ENCODE measurements at places on chromosomes 4 and X. TPM values are rescaled to one million over a fixed set of nuclear protein-coding genes. Genes with fewer than 3 reads are reported as not detected.

UGT8 gene
- total RNA-seq: 0.14 TPM

MGARP gene
- total RNA-seq: 16.2 TPM

TECRL gene
- total RNA-seq: not detected

PDE6B gene
- total RNA-seq: 1.8 TPM
